ENCODE measurements at places on chromosomes 5 and 9.
A peak's percentile ranks its signal among the peaks of the same experiment; 100 is the strongest.

- DNase-seq = no peak
These were observed 1748.2 kb downstream of the EFNA5 start for GRCh38 chr5:105922574-105922973.

- no peak for DNase-seq
These were observed 72.9 kb downstream of the ANGPTL2 start for GRCh38 chr9:127049581-127049980.

- no peak for DNase-seq
These were observed 117.0 kb downstream of the GLIS3 start for GRCh38 chr9:4182831-4183230.

- no peak for DNase-seq
These were observed 67.5 kb downstream of the FANCC start for GRCh38 chr9:95249986-95250385.

DNA sequence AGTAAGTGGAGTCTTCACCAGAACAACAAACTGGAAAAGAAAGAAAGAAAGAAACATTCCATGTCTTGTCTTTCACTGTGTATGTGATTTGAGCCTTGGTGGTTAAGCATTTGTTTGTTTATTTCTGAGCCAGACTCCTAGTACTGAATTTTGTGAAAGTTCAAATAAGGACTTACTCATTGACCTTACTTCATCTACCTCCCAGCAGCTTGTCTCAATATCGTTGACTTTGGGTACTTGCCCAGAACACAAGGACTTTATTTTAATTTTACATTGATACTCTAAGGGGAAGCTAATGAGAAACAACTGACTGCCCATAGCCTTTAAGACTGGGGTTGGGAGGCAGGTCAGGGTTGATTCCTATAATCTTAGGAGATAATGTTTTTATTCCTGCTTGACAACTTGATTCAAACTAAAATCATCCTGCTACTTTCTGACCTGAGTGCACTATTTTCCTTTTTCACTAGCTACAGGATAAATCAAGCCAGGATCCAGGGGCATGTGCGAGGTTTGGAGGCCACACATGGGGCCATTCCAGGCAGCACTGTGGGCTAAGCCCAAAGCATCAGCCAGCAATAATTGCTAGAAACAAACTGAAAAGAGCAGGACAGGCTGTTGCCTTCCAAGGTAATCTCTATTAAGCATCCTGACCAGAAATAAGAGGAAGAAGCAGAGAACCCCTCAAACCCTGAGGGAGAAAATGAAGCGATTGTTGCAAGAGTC, 138.9 kb upstream of the RUSC2 start:
- DNase-seq = no peak

GRCh38 chr5:131277875-131278740, 14.3 kb downstream of the CDC42SE2 start:
- DNase-seq = peak; percentile 53

- peak; percentile 41 for DNase-seq
These were observed 624 bp downstream of the FBXW11 start for GRCh38 chr5:172005708-172006320.

DNA sequence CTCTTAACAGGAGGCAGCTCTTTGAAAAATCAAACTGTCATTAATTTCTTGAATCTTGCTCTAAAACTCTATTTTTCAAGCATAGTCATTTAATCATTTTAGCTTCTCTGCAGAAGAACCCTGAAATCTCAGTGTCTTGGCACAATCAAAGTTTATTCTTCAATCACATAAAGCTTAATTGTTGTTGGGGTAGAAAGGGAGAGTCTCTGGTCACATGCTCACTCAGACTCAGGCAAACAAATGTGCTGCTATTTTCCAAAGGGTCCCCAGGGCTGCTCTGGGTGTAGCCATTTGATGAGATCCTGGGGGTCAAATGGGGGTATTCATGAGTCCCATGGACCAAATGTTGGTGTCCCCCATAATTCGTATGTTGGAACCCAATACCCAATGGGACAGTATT, 114.8 kb downstream of the MSX2 start:
- DNase-seq = no peak

DNA sequence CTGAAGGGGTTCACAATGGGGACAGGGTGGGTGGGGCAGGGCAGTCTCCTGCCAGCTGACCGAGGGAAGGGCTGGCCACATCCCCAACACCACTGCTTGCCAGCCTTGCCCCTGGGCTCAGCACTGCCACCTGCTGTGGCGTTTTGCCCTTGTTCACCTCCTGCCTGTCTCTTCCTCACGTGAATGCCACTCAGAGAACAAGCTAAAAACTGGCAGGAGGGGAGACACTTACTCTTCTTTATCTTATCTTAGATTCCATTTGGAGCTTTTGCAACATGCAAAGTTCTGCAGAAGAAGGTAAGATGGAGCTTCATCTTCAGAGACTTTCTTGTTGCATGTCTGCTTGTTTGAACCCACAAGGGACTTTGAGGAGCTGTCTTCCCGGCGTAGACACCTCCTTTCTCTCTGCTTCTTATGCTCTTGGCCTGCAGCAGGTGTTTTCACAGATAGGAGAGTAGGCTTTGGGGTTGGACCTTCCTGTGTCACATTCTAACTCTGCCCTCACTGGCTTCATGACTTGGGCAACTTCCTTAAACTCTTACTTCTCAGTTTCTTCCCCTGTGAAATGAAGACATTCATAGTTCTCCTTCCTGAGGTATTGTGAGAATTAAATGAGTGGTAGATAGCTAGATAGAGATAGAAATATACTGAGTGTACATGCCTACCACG, 4.1 kb downstream of the LRSAM1 start:
- DNase-seq = peak; percentile 96

- DNase-seq = no peak
These were observed 36.5 kb downstream of the KIF2A start for GRCh38 chr5:62342476-62342837.

Measured in hematopoietic multipotent progenitor cell treated with erythropoietin and hydrocortisone succinate and interleukin-3 and kit ligand, for 4 days (in vitro differentiated cells).